ENCODE measurements at places on chromosomes 11 and 22.
A peak's percentile ranks its signal among the peaks of the same experiment; 100 is the strongest.

DNA sequence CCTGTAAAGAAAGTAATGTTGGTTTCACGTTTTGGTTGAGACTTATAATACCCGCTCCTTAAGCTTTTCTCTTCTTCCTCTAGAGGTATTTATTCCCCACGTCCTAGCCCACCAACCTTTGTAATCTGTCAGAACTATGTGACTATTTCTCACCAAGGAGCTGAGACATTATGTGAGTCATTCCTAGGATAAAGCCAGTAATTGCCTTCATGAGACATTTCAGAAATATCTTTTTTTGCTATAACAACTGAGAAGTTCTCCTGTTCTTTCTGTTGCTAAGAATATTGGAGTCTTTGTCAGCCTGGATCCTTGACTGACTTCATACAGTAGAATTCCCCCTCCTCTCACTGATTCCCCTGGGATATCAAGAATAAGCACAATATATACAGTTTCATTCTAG lies 1497.0 kb upstream of the TENM4 start:
- DNase-seq, result peak; percentile 10

GRCh38 chr11:126465573-126466188 lies 110.2 kb downstream of the ST3GAL4 start:
- DNase-seq, result no peak

DNA sequence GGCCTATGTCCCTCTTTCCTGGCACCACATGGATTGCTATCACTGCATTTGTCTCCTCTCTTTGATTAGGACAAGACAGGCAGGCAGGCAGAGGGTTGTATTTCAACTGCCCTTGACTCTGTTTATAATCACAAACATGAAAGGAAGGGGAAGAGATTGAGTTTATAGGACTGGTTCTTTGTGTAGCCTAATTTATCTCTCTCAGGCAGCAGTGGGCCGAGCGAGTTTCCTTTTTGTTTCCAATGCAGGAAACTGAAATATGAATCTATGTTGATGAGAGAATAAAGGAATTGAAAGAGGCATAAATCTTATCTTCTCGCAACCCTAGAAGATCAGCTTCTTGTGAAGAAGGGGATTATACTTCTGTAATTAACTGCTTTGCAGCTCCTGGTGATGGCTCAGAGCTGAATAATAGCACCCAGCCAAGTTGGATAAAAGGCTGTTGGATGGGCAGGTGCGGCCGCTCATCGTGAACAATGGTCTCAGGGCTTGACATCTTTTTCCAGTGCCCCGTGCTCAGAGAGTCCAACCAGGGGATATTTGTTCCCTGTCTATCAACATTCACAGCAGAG lies 80.6 kb upstream of the SYT13 start:
- no peak for DNase-seq

DNA sequence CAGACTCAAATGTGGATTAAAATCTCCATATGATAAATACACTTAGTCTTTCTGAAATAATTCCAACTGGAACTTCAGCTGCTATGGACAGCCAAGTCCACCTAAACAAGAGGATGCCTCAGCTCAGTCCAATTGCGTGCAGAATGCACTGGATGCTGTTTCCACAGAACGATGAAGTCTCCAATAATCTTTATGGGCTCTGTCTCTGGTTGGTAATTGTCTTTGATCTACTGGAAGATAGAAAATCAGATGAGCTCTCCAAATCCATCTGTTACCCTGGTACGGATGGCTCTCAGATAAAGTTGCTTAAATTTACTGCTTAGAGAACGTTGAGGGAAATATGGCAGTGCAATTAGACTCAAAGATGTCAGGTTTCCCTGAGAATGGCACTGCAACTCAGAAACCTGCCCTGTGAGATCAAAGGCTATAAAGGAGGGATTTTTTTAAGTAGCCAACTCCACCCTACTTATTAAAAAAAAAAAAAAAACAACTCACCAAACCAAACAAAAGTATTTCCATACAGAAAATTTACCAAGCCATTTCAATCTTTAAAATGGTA lies 859 bp upstream of the BIRC3 start:
- DNase-seq, result no peak

DNA sequence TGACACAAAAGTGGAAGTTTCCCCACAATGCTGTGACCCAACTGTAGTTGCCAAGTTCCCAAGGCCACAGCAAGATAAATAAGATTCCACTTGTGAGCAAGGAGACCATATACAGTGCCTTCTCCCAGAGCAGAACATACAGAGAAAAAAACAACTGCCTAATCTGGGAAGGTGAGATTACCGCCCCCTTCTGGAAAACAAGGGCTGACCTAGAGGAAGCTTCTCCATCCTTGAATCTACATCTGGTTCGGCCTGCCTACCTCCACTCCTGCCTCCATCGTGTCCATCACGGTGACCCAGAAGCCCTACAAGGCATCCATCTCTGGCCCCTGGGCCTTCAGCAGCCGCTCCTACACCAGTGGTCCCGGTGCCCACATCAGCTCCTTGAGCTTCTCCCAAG lies 6.1 kb upstream of the RNASEH2C start:
- no peak for DNase-seq

DNA sequence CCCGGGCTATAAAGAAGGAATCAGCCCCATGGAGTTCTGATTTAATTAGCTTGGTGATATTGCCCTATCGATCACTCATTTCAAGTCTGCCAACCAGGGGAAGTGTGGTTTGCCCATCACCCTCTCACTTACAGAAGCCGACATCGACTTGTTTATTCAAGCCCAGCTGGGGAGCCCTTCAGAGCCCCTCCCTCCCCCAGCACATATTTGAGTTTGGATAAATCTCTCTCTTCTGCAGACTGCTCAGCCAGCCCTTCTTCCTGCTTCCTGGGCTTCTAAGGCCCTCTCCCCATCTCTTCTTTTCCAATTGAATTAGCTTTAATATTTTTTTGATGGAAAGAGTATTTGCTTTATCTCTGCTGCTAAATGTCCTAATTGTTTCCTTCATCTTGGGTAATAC lies 299.0 kb downstream of the MIAT start:
- no peak for DNase-seq

DNA sequence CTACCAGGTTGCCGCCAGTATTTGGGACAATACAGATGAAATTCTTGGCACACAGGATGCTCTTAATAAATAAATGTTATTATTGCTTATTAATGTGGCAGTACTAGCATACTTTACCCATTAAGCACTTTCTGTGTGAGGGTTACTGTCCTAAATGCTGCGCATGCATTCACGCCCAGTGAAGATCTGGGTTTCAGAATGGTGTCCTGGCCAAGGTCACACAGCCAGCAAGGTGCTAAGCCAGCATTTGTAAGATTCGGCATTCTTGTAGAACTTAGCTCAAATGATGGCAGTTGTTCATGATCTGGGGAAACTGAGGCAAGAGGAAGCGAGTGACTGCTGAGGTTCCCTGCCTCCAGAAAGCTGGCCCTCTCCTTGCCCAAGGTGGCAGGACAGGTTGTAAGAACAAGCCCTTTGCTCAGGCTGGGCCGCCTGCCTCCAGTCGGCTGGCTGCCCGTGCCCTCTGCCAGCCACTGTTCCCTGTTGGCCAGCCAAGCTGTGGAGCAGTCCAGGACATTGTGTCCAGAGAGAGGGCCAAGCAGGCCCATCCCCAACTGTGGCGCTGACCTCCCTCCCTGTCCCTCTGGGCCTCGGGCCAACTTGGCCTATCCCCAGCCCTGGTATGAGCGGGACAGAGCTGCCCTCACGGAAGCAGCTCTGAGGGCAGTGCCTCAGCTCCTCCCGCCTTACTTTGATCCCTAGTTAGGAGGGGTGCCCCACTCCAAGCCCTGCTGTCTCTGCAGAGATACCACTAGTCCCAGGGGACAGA lies 28.8 kb downstream of the TOB2 start:
- no peak for DNase-seq

DNA sequence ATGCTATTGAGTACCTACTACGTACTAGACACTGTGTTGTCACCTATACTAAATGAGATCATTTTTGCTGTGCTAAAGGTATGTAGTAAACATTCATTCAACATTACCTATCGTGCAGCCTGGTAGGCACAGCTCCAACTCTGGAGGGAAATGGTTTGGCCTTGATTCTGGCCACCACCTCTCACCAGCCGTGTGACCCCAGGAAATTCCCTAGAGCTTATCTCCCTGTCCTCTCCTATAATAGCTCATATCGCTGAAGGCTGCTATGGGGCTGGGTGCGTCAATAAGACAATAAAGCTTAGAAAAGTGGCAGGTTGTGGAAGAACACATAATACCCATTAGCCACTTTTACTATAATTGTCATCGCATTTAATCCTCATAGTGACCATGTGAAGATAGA lies 107.5 kb downstream of the MYO18B start:
- no peak for DNase-seq

DNA sequence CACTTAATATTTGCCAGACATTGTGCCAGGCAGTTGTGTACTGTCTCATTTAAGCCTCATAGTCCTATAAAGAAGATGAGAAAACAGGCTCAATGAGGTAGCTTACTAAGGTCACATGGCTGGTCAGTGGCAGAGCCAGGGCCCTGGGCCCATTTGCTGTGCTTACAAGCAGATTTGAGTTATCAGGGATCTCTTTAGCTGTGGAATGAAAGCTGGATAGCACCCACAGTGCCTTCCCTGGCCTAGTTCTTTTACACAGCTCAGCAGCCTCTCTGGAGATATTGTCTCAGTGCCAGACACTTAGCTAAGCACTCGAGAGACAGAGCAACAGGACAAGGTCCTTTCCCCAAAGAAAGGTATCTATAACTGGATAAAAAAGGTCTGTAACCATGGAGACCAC lies 6.1 kb downstream of the TMEM86A start:
- DNase-seq, result peak; percentile 10

- peak; percentile 58 for DNase-seq
These were observed 64.7 kb upstream of the CD5 start for GRCh38 chr11:61037441-61038093.

GRCh38 chr11:6646918-6647679 lies 8.5 kb downstream of the DCHS1 start:
- DNase-seq, result peak; percentile 45

DNA sequence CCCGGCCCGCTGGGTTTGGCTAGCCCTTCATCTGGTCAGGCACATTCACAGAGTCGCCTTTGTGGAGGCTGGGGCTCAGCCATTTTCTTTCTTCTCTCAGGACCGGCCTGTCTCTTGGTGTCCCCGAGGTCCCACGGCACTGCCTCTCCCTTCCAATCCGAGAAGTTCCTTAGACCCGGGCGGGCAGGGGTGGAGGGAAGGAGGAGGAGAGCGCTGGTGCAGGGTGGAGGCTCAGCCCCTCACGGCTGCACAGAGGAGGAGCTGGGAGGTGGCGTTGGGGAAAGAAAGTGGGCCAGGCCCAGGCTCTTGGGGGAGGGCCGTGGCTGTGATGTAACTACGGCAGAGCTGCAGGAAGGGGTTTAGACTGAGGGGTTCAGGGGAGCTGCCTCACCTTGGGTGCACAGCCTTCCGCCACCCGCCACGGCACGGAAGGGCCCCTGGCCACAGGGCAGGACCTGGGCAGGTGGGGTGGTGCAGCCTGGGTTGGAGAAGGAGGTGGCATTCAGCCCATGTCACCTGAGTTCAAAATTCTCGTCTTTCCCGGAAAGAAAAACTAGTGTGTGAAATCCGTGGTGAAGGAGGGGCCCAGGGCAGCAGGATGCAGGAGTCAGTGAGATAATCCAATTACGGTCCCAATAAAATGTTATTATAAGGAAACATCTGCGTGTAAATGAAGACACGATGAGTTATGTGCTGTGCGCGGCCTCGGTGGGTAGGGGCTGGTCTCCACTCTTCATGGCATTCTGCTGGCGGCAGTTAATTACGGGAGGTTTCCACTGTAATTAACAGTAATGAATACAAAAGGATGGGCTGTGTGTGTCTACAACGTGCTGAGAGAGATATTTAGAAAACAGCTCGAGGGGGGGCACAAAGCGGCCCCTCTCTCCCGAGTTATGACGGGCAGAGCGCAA lies 1.7 kb downstream of the BRSK2 start:
- DNase-seq, result no peak

GRCh38 chr22:28629420-28630176 lies 50.0 kb downstream of the TTC28 start:
- peak; percentile 13 for DNase-seq

DNA sequence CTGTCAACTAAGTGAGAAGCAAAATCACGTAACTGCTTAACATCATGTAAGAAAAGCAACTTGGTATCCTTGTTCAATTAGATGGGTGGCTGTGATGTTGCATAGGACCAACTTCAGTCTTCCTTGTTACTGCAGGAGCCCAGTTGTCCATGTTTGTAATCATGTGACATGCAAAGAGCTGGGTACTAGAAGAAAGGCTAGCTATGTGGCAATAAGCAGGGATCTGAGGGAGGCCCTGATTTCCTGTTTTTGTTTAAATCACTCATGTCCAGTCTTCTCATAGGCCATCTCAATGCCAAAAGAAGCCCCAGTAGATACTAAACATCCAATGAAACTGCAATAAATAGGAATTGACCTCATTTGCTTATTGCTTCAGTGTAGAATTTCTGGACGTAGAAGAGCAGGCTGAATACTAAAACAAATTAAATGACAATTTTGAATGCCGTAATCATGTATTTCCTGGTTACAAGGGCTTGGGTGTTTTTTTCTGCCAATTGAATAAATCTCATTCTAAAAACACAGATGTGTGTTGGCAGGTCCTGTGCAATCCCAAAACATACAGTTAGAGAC lies 140.8 kb upstream of the ARHGAP20 start:
- DNase-seq, result no peak

DNA sequence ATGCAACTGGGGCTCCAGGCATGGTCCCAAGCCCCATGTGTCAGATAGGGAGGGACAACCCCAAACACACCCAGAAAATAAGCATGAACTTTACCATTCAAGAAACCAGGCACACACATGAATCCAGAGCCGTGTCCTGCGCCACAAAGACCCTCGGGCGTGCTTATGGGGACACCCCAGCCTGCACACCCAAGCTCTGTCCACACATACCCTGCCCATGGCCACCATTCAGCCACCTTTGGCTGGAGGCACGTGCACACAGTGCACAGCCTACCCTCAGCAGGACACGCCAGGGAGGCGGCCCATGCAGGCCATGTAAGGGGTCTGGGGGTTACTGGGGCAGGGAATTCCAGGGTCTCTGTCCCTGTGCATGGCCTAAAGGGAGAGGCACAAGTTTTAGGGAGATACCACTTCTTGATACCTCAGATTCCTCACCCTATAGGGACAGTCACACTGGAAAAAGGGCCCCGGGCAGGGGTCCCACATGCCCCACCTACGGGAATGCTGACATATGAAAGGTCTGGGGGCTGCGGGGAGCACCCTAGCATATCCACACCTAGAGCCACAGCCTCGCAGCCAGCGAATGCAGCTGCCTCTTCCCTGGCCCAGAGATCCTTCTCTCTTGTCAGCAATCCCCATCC lies 20.6 kb downstream of the PACSIN2 start:
- no peak for DNase-seq

GRCh38 chr11:130846606-130847005 lies 69.7 kb downstream of the SNX19 start:
- DNase-seq, result no peak

- DNase-seq, result peak; percentile 58
These were observed 23.4 kb upstream of the GPR83 start for GRCh38 chr11:94424662-94425061.

GRCh38 chr11:86606836-86607481 lies 65.5 kb downstream of the ME3 start:
- peak; percentile 37 for DNase-seq
